Right ventricle myocardium inferior (tissue), 1 donor: ENCODE measurements at places on chromosomes 3 and 15.
A peak's percentile ranks its signal among the peaks of the same experiment; 100 is the strongest.

- DNase-seq: no peak
Measured at GRCh38 chr3:126103121-126104027, 19.4 kb upstream of the SLC41A3 start.

- peak; percentile 70 for DNase-seq
Measured at GRCh38 chr3:106814231-106814630, 563.0 kb upstream of the CCDC54 start.

DNA sequence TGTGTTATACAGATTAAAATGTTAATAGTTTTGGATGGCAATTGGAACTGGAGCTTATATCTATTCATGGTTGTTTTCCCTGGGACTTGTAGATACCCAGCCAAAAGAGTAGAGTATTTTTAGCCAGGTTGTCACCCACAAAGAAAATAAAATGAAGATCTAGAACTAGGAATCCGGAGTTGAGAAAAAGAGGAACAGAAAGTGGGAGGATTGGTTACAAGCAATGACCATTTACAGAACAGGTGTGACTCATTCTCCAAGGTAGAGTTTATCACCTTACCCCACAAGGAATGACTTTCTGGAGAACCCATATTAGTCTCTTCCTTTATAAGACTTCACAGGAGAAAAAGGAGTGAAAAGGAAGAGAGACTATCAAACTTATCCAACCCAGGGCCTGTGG, 99.8 kb downstream of the TMEM108 start:
- DNase-seq: no peak

DNA sequence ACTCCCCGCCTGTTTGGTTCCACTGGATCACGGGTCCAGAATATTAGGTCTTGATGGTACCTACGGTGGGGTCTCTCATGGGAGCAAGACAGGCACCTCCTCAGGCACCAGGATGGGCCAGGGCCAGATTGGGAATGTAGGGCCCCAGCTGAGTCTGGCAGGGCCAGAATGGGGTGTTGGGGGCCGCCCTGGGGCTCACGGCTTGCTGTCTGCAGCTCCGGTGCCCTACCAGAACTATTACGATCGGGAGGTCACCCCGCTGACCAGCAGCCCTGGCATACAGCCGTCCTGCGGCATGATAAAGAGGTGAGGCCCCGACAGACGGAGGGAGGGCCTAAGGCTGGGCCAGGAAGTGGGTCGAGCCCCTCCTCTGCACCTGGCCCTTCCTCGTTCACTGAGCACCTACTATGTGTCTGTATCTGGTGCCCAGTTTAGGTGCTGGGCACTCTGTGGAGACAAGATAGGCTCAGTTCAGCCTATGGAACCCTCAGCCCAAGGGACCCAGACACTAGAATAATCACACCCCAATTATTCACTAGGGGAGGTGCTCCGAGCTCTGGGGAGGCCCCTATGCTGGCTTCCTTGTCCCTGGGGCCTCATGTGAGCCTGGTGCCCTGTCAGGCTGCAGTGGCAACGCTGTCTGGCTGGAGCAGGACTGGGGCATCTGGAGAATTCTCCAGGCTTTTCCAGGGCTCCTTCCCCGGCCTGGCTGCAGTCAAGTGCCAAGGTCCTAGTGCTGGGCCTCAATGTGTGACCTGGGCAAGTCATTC, 37.9 kb downstream of the PSTPIP1 start:
- no peak for DNase-seq

DNA sequence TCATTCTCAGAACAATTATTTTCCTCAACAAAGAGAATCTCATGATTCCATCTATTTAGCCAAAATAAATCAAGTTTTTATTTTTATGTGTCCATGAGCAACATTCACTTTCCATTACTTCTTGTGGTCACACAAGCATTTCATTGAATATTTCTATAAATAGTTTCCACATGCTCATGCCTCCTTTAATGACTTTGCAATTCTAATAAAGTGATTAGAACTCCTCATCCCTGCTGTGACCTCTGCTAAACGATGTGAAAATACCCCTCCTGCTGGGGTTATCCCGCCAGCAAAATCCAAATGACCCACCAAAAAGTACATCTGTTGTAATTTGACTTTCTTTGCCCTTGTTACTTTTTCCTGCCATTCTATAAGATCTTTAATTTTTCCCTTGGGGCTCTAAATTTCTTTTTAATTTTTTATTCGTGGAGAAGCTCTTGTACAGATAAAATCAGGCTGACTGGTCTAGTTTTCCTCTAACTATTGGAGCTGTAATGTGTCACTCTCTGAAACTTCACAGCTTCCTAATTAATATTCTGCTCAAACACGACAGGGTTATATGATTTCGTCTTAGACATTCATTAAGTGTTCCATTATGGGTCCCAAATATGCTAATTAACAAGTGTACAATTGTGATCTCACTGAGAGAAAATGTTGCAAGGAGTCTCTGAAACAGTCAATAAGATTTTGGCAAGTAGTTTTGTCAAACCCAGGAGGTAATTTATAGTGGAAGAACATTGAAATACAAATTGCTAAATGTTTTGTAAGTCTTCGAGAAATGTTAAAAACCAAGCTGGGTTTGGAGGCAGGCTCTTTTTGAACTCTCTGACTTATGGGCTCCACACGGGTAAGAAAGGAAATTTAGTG, 533.1 kb upstream of the NAALADL2 start:
- DNase-seq: no peak

GRCh38 chr3:22122567-22122966, 371.6 kb upstream of the ZNF385D start:
- DNase-seq: no peak

DNA sequence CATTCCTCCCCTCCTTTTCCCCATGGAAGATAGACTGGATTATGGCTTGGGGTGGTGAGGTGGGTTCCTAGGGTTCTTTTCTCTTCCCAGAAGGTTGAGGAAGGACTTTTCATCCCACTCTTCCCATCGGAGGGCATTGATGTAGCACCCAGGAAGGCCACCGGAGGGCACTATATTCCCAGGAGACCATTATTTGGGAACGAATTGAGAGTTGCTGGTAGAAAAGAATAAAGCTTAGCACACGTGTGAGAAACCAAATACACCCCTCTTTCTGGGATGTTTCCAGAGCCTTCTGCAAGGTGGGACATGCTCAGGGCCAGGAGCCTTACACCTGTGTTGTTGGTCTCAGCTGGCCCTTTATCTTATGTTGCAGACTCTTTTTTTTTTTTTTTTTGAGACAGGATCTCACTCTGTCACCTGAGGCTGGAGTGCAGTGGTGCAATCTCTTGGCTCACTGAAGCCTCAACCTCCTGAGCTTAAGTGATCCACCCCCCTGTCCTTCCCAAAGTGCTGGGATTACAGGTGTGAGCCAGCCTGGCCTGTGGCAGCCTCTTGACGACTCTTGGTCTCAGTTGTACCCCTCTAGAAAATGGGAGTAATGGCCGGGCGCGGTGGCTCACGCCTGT, 6.3 kb upstream of the CDC25A start:
- no peak for DNase-seq

- no peak for DNase-seq
Measured at GRCh38 chr15:59453474-59454215, 15.7 kb downstream of the FAM81A start.

DNA sequence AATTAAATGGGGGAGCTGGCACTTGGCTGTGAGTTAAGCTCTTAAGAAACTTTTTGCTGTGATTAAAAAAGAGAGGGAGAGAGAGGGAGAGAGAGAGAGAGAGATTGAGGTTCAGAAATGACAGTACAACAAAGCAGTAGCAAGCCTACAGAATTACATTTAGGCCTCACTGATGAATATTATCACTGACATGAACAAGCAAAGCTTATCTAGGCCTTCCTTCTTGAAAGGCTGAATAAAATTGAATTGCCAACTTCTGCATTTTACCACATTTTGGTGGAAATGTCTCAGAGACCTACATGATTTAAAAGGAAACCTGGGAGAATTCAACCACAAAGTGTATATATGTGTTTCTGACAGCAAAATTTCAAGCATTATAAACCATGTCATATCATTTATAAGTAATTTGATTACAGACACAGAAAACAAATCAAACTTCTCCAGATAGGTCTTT, 530.8 kb downstream of the SOX2 start:
- no peak for DNase-seq

DNA sequence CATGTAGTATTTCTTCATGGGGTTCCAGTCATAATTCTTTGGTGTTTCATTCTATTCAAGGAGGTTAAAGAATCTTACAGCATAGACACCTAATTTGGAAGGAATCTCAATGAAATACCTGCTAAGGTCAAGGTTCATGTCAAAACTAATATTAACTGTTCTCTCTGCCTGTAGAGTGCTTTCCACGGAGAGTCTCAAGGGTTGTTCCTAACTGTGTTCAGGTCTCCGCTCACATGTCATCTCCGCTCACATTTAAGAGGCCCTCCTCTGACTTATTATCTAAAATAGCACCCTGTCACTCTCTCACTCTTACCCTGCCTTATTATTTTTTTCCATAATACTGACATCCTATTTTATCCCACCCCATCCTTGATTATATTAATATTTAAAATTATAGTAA, 239.9 kb downstream of the RBMS3 start:
- DNase-seq: no peak

DNA sequence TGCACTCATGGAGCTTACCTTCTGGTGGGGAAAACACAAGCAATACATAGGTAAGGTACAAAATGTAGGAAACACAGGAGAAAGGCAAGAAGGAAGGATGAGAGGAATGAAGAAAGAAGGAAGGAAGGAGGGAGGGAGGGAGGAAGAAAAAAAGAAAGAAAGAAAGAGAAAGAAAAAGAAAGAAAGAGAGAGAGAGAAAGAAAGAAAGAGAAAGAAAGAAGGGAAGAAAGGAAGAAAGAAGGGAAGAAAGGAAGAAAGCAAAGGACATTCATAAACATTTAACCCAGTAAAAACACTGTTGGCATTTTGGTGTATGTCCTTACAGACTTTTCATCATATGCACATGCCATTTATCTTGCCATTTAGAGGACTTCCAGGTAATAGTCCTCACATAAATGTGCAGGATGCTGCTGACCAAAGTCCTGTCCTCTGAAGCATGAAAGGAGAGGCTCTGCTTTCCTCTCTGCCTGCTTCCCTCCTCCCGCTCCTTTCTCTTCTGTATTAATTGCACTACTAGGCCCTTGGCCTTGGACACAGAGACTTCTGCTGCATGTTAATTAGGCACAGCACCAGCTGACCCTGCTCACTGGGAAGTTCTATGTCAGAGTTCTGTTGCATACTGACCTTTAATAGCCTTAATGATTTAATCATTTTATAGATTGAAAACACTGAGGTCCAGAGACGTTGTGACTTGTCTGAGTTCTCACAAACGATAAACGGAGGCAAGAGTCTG, 29.7 kb upstream of the NDUFB4 start:
- DNase-seq: no peak

DNA sequence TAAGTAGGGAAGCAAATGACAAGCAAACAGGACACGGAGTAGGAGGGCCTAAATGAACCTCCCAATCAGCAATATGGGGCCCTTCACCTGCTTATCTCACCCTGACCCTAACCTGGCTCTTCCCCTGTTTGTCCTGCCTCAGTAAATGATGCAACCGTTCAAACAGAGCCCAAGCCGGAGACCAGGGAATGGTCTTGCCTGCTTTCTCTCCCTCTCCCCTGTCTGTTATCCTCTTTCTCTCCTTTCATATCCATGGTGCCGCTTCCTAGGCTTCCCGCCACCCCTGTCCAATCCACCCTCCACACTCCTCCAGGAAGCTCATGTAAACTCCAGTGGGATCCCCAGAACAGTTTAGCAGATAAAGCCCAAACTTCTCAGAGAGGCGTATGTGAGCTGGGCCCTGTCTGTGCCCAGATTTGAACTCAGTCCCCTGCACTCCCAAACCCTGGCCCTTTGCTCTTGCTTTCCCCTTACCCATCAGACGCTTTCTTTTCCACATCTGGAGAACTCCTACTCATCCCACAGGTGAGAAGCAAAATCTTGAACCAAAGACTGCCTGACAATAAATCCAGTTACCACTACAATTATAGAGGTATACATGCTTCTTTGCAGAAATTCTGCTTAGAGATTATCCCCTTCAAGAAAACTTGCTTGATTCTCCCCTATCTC, 45.7 kb upstream of the STT3B start:
- DNase-seq: no peak

GRCh38 chr15:81286621-81287121, 37.3 kb downstream of the STARD5 start:
- no peak for DNase-seq

- DNase-seq: no peak
Measured at GRCh38 chr15:33894193-33894592, 74.1 kb upstream of the CHRM5 start.

DNA sequence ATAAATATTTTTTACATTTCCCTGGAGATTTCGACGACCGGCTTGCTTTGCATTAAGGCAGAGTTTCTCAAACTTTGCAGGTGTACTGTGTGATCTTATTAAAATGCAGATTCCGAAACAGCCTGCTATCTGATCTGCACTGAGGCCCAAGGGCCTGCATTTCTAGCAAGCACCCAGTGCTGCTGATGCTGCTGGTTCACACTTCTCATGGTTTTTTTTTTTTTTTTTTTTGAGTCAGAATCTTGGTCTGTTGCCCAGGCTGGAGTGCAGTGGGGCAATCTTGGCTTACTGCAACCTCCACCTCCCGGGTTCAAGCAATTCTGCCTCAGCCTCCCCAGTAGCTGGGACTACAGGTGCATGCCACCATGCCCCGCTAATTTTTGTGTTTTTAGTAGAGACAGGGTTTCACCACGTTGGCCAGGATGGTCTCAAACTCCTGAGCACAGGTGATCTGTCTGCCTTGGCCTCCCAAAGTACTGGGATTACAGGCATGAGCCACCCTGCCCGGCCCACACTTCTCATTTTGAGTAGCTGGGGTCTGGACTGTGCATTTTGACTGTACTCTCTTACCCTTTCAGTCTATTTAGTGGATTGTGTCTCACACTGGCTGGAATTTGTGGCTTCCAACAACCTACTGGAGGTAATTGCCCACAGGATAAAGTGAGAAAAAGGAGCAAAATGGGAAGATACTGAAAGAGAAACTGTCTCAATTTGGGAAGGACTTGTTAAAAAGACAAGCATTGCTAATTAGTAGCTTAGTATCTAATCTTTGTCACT, 94.1 kb downstream of the ITPR1 start:
- no peak for DNase-seq

DNA sequence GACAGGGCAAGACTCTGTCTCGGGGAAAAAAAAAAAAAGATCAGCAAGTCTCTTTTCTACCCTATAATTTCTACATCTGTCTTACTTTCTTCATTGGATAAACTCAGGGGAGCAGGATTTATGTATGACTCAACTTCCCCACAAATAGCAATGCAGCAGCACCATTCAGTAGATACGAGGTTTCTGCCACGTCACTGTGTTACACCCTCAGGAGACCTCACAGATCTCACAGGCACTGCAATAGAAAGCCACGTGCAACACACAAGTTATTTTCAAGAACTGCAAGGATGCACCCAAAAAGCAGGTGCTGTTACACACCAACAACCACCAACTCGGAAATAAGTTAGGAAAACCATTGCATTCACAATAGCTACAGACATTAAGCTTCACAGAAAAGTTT, 30.2 kb downstream of the TSPAN3 start:
- no peak for DNase-seq

GRCh38 chr3:194886836-194887235, 201.2 kb downstream of the FAM43A start:
- no peak for DNase-seq

GRCh38 chr3:183327343-183327742, 74.3 kb downstream of the B3GNT5 start:
- no peak for DNase-seq

GRCh38 chr15:69340243-69340900, 41.7 kb downstream of the PAQR5 start:
- no peak for DNase-seq

GRCh38 chr15:66089049-66089448, 164.5 kb downstream of the MEGF11 start:
- DNase-seq: no peak

GRCh38 chr3:30919564-30919963, 25.1 kb upstream of the GADL1 start:
- no peak for DNase-seq
